Spleen (tissue), 13 donors: ENCODE measurements at places on chromosomes 3 and 15. TPM values are rescaled to one million over a fixed set of nuclear protein-coding genes. Genes with fewer than 3 reads are reported as not detected.

DNA sequence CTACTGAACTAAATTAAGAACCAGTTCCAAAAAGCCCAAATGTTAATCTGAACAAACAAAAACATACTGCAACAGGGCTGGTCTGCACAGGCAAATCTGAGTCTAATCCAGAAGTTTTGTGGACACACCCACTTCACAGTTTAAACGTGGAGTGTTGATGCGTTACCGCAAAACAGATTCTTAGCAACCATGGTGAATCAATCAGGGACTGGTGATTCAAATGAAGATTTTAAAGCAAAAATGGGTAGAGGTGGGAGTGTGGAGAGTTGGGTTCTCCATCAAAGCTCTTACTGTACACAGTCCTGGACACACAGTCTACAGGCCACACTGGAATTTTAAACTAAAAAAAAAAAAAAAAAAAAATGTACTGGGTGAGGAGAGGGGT is 5.2 kb downstream of the ANXA2 start:
- no peak for DNase-seq
- no peak overlapping the region for H3K4me3 ChIP-seq
- no peaks in the 10 kb centered on the region for H3K36me3 ChIP-seq
- peak overlapping the region; percentile 97 for H3K27ac ChIP-seq
- H3K27me3 ChIP-seq: peaks cover 5% of the 10 kb centered on the region

DNA sequence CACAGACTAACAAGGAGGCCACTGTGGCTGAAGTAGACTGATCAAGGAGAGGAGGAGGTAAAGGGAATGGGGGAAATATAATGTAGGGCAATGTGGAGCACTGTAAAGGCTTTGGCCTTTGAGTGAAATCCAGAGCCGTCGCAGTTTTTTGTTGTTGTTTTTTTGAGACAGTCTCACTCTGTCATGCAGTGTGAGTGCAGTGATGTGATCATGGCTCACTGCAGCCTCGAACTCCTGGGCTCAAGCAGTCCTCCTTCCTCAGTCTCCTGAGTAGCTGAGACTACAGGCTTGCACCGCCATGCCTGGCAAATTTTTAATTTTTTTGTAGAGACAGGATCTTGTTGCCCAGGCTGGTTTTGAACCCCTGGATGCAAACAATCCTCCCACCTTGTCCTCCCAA is 32.2 kb downstream of the PPP4R2 start:
- no peaks in the 10 kb centered on the region for H3K36me3 ChIP-seq
- no peak overlapping the region for H3K4me3 ChIP-seq
- H3K4me1 ChIP-seq: peaks cover 68% of the 10 kb centered on the region
- no peak for DNase-seq
- no peaks in the 10 kb centered on the region for H3K27me3 ChIP-seq

DNA sequence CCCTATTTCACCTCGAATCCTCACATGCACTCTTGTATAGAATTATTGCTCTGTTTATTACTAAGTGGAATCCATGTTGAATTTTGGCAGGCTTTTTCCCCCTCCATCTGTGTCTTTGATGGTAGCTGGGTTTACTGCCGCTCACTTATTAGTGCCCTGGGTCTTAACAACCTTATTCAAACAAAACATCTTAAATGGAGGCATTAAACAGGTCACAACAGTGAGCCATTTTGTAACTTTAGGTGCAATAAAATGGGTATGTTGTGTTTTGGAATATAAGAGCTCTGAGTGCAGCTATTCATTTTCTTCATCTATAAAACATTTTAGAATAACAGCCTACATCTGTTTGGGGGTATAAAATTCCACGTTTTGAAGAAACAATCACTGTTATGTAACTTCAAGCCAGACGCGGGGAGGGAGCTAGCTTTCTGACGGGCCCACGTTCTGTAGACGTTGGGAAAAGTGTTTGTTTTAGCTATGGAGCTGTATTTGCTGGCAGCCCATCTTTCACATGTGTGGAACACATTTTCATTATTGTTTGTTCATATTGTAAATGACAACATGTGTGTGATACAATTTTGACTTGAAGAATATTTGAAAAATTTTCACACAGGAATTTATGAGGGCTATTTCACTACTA is 122.0 kb downstream of the SLC25A26 start:
- no peak overlapping the region for H3K27ac ChIP-seq
- H3K4me3 ChIP-seq: no peak overlapping the region
- H3K27me3 ChIP-seq: no peaks in the 10 kb centered on the region

GRCh38 chr3:13053893-13054292 is 19.3 kb downstream of the IQSEC1 start:
- no peak overlapping the region for H3K4me3 ChIP-seq
- H3K27me3 ChIP-seq: no peaks in the 10 kb centered on the region
- no peaks in the 10 kb centered on the region for H3K36me3 ChIP-seq

DNA sequence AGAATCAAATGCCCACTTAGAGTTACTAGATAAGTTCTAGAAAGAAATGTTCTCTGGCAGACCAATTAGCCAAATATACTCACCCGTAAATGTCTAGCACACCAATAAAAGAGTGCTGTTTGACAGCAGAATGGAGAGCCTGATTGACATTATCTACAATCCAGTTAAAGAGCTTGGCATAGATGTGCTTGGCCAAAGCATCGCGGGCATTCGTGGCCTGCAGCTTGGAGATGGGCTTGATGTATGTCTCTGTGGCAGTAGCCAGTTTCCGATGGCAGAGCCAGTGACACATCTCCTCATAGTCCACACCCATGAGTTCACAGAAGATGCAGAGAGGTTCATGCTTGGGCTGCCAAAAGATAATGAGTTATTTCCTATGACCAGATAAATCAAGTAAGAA is 101.5 kb upstream of the MYO5C start:
- DNase-seq: no peak
- H3K27ac ChIP-seq: no peak overlapping the region
- H3K27me3 ChIP-seq: no peaks in the 10 kb centered on the region
- H3K4me1 ChIP-seq: no peaks in the 10 kb centered on the region

DNA sequence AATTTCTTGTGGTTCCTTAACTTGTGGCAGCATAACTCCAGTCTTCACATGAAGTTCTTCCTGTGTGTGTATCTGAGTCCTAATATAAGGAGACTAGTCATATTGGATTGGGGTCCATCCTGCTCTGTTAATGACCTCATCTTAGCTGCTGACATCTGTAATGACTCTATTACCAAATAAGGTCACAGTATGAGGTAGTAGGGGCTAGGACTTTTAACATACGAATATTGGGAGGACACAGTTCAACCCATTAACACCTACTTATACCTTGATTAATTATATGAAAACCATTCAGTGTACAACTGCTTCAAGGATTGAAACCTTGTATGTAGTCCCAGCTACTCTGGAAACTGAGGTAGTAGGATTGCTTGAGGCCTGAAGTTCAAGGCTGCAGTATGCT is 43.9 kb downstream of the OIP5 start:
- no peak for DNase-seq
- no peaks in the 10 kb centered on the region for H3K27me3 ChIP-seq
- no peak overlapping the region for H3K4me3 ChIP-seq

DNA sequence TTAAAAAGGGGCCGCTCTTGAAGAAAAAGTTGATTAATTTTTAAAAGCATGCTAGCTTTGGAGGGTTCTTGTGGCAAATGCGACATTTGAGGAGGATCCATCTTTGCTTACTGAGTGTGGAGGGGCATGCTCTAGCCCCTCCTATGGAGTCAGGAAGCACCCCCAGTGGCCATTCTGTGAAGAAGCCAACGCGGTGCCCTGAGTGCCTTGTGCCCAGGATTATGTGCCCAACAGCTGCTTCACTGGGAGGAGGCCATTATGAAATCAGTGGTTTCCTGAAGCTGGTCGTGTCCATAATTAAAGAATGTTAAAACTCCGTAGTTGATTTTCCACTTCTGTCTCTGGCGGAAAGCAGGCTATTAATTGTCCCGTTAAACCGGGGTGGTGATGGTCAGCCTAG is 69.1 kb upstream of the TNFAIP8L3 start:
- no peak overlapping the region for H3K27ac ChIP-seq
- DNase-seq: no peak
- no peak overlapping the region for H3K4me3 ChIP-seq
- H3K36me3 ChIP-seq: no peaks in the 10 kb centered on the region
- peaks cover 14% of the 10 kb centered on the region for H3K4me1 ChIP-seq
- peaks cover 5% of the 10 kb centered on the region for H3K27me3 ChIP-seq

DNA sequence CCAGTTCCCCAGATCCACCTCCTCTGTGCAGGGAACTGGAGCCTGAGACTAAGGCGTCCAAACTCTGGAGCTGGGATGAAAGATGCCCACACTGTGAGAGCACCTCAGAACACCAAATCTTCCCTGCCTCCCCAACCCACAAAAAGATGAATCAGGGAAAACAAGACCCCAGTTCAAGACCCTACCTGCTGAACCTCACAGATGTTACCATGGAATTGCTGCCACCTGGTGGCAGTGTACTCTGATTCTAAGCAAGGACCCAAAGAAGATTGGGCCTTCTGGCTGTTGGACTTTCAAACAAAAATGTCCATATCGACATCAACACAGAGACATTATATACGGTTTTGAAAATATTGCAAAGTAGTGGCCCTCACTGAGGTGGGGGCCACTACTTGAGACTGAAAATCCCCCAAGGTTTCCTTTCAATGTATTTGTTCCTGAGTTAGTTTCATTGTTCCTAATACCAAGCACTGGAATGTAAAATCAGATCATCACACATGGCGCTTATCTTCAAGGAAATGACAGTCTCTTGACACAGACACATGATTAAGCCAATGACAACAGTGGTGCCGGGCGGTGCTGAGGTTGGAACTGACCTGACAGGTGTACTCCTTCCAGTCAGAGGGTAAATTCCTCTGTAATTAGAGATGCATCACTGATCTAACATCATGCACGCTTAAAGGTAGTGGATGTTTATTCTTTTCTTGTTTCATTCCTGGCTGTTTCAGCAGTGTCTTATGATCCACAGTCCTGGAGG is 67.6 kb downstream of the SLC6A11 start:
- H3K36me3 ChIP-seq: no peaks in the 10 kb centered on the region
- no peaks in the 10 kb centered on the region for H3K4me1 ChIP-seq
- no peaks in the 10 kb centered on the region for H3K27me3 ChIP-seq
- no peak overlapping the region for H3K27ac ChIP-seq
- DNase-seq: no peak

- DNase-seq: no peak
- H3K4me1 ChIP-seq: no peaks in the 10 kb centered on the region
- H3K36me3 ChIP-seq: no peaks in the 10 kb centered on the region
- H3K4me3 ChIP-seq: no peak overlapping the region
- H3K27ac ChIP-seq: no peak overlapping the region
These were observed 126.5 kb upstream of the SLC7A14 start for GRCh38 chr3:170712336-170712735.

DNA sequence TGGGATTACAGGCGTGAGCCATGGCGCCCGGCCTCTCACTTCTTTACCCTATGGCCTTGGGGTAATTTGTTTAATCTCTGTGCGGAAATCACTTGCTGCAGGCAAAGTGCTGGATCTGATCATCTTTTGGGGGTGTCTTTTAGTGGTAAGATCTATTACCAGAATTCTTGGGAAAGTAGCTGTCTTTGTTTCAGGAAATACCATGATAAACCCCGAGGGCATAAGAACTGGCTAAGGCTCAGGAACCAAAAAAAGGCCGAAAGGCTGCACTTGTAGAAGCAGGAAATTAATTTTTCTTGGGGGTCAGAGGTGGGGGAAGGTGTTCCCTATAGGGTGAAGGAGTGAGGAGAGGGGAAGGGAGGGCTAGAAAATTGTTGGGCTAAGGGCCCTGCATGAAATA is 22.7 kb upstream of the IGF2BP2 start:
- H3K27me3 ChIP-seq: no peaks in the 10 kb centered on the region
- H3K36me3 ChIP-seq: no peaks in the 10 kb centered on the region

DNA sequence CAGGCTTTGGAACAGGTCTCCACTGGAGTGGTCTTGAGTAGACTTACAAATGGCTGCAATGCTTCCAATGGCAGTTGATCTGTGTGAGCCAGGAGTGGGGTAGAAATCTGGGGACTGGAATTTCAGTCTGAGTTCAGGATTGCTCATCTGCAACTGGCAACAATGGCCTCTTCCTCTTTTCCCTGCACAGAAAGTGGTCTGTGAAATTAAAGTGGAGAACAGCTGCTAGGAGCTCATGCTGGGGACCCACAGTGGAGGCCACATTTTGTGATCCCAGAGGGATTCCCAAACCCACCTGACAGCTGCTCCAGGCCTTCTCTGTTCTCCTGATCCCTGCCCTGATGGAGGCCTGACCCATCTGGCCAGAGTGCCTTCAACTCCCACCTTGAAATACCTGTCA is 49.6 kb downstream of the CEMIP start:
- no peaks in the 10 kb centered on the region for H3K27me3 ChIP-seq
- no peak for DNase-seq
- H3K4me1 ChIP-seq: no peaks in the 10 kb centered on the region
- H3K36me3 ChIP-seq: no peaks in the 10 kb centered on the region
- no peak overlapping the region for H3K27ac ChIP-seq
- H3K4me3 ChIP-seq: no peak overlapping the region

- no peaks in the 10 kb centered on the region for H3K4me1 ChIP-seq
- H3K27ac ChIP-seq: no peak overlapping the region
- no peaks in the 10 kb centered on the region for H3K27me3 ChIP-seq
- no peaks in the 10 kb centered on the region for H3K36me3 ChIP-seq
- no peak overlapping the region for H3K4me3 ChIP-seq
These were observed 298.2 kb downstream of the KBTBD8 start for GRCh38 chr3:67296039-67296892.

DNA sequence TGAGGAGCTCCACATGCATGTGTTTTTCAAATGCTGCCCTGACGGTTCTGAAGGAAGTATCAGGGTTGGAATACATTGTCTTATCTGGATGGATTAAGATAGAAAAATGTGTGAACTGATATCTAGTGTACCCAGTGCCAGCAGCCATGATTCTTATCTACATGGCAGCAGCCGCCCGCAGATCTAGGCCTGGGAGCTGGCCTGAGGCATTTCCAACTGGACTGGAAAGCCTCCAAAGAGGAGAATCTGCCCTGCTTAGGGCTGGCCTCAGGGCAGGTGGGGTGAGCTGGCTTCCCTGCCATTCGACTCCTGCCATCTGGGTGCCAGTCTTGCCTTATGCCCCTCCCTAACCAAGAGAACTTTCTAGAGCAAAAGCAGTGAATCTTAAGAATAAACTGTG is 125.8 kb downstream of the SSR3 start:
- no peak overlapping the region for H3K4me3 ChIP-seq
- H3K36me3 ChIP-seq: no peaks in the 10 kb centered on the region
- no peaks in the 10 kb centered on the region for H3K4me1 ChIP-seq
- H3K27me3 ChIP-seq: peaks cover 8% of the 10 kb centered on the region

DNA sequence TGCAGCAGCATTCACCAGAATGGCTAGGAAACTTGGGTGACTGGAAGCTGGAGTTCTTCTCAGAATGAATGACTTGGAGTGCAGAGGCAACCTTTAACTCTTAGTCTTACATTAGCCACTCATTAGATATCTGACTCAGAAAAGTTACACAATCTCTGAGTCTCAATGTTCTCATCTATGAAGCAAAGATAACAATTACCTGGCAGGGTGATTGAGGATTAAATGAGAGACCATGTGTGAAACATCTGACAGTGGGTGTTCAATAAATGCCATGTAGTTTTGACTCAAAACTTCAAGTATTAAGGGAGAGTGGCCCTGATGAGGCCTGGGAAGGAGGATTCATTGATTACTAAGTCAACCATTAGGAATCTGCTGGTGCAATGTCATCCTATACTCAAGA is 48.3 kb downstream of the MRPL3 start:
- H3K36me3 ChIP-seq: no peaks in the 10 kb centered on the region
- no peak overlapping the region for H3K4me3 ChIP-seq
- no peaks in the 10 kb centered on the region for H3K27me3 ChIP-seq
- H3K27ac ChIP-seq: no peak overlapping the region
- no peaks in the 10 kb centered on the region for H3K4me1 ChIP-seq
- DNase-seq: no peak

The PARP15 gene
- 66.5 TPM for polyA plus RNA-seq

The IL20RB gene
- 0.96 TPM for polyA plus RNA-seq

The SUCLG2 gene
- polyA plus RNA-seq: 41.8 TPM

The IGF1R gene
- 1.1 TPM for polyA plus RNA-seq

The C3orf85 gene
- polyA plus RNA-seq: not detected

The COL6A5 gene
- not detected for polyA plus RNA-seq

The GOLGA8J gene
- not detected for polyA plus RNA-seq

The TRH gene
- not detected for polyA plus RNA-seq
